Stimulated activated CD4-positive, alpha-beta T cell treated with anti-CD3 and anti-CD28 coated beads, Interleukin-1b, Interleukin-23, amount 100 ng/mL, for 1 hour (primary cell): ENCODE measurements at places on chromosomes 2 and 18.

- no peak for DNase-seq
Measured at GRCh38 chr2:148042219-148042618, 21.3 kb downstream of the MBD5 start.

DNA sequence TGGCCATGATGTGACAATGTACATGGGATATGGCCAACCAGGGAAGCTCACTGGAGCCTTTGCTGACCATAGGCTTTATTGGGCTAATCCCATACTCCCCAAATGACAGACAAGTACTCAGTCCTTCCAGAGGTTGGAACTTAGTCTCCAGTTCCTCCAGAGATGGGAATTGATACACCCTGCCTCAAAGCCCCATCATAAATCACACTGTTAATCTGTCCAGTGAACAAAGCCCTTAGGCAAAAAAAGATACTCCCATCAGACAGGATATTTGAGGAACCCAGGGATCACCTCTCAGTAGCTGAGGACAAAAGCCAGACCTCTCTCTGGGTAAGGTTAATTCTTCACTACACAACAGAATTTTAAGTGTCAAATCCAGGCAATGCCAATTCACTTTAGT is 247.5 kb upstream of the CDH20 start:
- DNase-seq: no peak

- DNase-seq: no peak
Measured at GRCh38 chr18:8635087-8635486, 25.9 kb downstream of the RAB12 start.

DNA sequence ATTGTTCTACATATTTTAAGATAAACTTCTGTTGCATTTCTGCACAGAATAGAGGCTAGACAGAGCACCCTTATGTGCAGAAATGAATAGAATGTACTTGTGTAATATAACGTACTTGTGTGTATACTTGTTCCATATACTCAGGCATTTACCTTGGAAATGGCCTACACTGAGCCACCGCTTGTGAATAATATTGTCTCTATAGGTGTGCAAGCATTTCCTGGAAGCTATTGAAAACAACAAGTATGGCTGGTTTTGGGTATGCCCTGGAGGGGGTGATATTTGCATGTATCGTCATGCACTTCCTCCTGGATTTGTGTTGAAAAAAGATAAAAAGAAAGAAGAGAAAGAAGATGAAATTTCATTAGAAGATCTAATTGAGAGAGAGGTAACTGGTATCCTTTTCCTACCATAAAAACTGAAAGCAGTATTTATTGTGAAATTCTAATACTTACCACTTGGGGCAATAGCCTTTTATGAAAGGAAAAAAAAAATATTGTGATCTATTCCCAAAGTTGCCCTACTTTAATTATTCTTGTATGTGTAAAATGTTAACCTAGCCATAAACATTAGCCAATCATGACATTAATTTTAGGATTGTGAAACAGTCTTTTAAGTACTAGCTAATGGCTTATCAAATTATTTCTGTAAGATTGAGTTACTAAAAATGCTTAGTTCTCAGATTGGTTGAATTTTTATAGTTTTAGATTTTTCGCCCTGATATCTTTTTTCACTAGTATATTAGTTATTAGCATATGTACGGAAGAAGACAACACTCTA is 18.0 kb downstream of the ZC3H15 start:
- DNase-seq: no peak

DNA sequence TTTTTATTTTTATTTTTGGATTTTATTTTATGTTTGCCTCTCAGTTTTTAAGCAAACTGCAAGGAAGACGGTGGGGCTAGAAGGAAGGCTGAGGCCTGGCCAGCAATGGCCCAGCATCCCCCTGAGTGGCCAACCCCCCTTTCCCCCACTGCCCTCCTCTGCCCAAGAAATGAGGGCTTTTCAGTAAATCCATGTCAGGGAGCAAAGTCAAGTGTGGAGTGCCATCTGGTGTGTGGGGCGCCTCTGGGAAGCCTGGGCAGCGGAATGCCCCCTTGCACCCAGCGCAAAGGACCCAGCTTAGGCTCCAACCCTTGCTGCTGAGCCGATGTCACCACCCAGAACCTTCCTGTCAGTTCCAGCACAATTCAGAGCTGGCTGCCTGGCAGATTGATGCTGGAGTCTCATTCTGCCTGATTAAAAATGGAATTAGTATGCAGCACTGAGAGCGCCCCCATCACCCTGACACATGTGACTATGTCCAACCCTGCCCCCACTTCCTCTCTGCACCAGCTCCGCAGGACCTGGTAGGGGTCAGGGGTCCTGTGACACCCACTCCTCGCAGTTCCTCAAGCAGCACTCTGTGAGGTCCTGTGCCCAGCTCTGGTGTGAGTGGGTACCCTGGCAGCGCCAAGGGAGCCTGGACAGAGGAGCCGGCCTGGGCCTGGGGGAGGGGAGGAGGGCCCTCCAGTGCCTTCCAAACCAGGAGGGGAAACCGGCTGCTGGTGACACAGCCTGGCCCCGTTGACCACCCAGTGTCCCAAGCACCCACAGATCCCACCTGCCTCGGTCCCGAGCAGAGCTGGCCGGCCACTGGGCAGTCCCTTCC is 9.2 kb upstream of the ALPP start:
- DNase-seq: no peak

GRCh38 chr2:226893216-226893615 is 57.4 kb downstream of the RHBDD1 start:
- DNase-seq: no peak

- no peak for DNase-seq
Measured at GRCh38 chr2:132419235-132419634, 2.6 kb downstream of the GPR39 start.

GRCh38 chr2:96964221-96964905 is 22.0 kb downstream of the FAM178B start:
- DNase-seq: no peak

GRCh38 chr2:175111200-175111657 is 56.8 kb downstream of the ATF2 start:
- DNase-seq: no peak

GRCh38 chr2:174492963-174493431 is 6.2 kb upstream of the GPR155 start:
- DNase-seq: no peak

GRCh38 chr2:96763511-96764252 is 3.0 kb downstream of the CNNM4 start:
- DNase-seq: no peak

DNA sequence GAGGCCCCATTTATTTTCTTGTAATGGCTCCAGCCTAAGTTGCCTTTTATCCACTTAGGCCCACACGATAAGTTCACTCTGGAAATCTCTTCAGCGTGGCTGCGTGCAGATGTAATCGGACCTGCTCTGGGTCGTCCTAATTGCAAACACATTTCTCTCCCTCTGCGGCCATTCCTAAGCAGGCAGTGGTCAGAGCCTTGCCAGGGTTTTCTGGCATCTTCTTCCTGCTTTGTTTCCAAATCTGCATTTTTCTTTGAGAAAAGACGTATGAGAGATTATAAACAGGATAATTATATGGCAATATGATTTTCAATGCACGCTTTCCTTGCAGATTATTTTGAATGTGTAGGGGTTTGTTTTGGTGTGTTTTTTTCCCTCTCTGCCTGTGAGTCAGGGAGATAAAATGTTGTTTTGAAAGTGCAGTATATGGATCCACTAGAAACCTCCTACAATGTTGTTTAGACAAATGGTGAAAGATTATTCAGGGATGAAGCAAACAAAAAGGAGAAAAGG is 239.4 kb upstream of the TANK start:
- no peak for DNase-seq

DNA sequence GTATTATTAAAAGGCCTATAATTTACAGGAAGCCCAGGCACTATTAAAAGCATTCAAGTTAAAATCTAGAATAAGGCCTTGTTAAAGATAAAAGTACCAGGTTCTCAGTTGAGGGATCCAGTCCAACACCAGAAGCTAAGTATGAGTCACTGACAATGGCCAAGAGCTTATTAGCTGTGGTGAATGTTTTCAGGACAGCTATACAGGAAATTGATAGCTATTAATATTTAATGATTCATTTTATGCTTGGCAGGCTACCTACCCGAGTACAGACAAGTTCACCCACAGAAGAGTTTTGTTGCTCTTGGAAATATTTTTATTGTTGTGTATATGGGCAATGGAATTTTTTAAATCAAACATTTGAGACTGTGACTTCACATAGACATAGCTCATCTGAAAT is 729.6 kb upstream of the ZNF804A start:
- no peak for DNase-seq

DNA sequence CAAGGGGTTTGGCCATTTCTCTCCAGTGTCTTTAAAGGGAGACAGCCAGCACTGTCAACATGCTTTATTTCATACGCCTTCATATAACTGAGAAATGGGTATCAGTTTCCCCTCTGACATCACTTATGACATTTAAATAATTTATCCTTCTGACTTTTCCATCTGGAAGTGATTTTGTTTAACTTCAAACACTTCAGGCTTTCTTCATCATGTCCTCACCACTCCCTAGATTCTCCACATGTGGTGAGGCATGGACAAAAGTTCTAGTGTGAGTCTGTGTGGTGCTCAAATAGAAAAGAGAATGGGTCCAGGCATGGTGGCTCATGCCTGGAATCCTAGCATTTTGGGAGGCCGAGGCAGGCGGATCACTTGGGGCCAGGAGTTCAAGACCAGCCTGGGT is 158.6 kb downstream of the TXNL1 start:
- no peak for DNase-seq

DNA sequence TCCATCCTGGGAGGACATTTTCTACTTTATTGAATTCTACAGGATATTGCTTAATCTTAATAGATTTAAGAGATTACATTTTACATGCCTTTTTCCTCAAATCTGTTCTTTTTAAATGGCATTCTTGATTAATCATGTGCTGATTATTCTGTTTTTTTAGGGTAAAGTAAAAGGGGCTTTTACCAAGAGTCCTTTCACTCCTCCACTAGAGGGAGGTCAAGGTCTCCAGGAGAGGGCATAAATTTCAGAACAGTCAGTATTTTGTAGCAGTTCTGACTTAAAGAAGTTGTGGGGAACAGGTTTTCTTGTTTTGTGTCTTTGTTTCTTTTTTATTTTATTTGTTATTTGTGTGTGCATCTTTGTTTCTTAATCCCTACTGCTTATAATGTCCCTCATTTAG is 25.4 kb downstream of the WDR75 start:
- no peak for DNase-seq

GRCh38 chr2:86078774-86079545 is 26.7 kb downstream of the POLR1A start:
- DNase-seq: no peak

- no peak for DNase-seq
Measured at GRCh38 chr2:188134241-188134640, 157.4 kb upstream of the GULP1 start.

GRCh38 chr2:25521665-25522387 is 151.6 kb downstream of the DTNB start:
- no peak for DNase-seq

GRCh38 chr2:141570474-141571131 is 560.2 kb downstream of the LRP1B start:
- no peak for DNase-seq

GRCh38 chr18:73124175-73124574 is 256.4 kb upstream of the NETO1 start:
- DNase-seq: no peak

DNA sequence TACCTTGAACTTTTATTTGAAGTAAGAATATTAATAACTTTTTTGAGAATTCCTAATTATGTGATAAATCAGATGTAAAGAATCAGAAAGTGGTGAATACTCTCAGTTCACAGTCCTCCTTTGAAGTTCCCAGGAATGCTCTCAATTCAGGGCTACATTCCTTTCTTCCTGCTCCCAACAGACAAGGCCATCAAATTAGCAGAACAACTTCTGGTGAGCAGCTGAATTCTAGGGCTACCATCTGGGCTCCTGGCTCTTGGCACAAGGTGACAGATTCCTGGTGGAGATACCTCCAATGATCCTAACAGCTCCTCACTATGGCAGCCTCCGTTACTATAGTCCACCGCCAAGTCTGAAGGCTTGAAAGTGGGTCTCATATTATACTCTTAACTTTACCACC is 37.8 kb upstream of the OLA1 start:
- DNase-seq: no peak

- DNase-seq: no peak
Measured at GRCh38 chr18:10202845-10203321, 251.6 kb upstream of the APCDD1 start.

DNA sequence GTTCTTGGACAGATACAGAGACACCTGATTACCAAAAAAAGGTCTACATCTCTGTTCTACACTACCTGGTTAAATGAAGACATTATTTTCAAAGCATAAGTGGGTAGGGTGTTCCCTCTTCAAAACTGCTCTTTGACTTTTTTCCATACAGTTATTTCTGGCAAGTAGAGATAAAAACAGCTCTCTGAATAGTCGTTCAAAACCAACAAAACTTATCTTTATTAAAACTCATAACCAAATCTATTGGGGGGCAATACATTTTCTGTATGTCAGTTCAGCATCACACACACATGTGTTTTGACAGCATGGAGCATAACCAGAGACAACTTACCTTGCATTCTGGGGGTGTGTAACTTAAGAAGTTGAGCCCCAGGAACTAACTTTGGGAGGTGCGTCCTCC is 149.0 kb upstream of the EPC2 start:
- no peak for DNase-seq

GRCh38 chr2:39732482-39732881 is 46.6 kb downstream of the THUMPD2 start:
- no peak for DNase-seq

DNA sequence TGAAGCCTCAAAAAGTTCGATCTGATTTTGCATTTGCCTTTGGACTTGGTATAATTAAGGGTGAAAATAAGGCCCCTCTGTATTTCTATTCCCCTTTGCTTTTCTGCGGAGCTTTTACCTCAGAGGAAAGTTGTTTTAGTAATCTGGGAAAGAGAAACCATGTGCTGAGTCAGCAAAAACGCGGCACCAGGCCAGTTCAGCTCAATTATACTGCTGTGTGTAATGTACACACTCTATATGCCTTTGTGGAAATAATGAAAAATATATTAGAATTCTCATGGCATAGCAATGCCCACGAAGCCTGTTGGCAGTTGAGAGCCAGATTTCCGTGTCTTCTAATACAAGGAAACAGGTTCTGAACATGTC is 161.9 kb upstream of the SIX2 start:
- DNase-seq: no peak

GRCh38 chr2:229104974-229105387 is 166.1 kb downstream of the PID1 start:
- no peak for DNase-seq

DNA sequence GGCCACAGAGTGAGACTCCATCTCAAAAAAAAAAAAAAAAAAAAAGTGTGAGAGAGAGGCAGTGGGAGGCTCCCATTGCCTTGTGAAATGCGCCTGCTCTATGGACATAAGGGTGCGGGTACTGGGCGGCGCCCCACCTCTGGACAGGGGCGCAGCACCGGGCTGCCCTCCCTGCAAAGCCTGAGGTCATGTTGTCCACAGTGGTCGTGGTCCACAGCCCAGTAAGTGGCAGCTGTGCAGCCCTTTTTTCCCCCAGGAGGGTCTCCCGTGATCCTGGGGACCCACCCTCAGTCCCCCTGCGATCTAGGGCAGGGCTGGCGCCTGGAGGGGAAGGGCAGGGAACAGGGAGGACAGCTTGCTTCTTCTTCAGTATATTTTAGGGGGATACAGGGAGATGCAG is 37.8 kb downstream of the LPIN1 start:
- no peak for DNase-seq
